AG20443 (cell line): ENCODE measurements at places on chromosomes 6 and 20.

- no peak for DNase-seq
These were observed 99.0 kb upstream of the TNFAIP3 start for GRCh38 chr6:137767911-137768690.

DNA sequence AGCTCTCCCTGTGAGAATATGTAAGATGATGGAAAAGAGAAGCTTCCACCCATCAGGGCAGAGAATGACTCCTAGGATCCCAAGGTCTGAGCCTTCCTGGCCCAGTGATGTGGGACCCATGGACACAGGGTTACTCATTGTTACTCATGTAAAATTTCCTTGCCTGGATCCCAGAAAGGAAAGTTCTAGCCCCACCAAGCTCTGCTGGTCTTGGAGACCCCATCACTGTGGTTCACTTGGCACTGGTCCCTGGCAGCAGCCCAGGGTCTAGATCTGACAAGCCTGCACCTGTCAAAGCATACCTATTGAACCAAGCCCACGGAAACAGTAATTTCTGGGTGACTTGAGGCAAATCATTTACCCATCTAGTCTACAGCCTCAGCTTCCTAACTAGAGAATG, 22.1 kb downstream of the MDGA1 start:
- DNase-seq = no peak

DNA sequence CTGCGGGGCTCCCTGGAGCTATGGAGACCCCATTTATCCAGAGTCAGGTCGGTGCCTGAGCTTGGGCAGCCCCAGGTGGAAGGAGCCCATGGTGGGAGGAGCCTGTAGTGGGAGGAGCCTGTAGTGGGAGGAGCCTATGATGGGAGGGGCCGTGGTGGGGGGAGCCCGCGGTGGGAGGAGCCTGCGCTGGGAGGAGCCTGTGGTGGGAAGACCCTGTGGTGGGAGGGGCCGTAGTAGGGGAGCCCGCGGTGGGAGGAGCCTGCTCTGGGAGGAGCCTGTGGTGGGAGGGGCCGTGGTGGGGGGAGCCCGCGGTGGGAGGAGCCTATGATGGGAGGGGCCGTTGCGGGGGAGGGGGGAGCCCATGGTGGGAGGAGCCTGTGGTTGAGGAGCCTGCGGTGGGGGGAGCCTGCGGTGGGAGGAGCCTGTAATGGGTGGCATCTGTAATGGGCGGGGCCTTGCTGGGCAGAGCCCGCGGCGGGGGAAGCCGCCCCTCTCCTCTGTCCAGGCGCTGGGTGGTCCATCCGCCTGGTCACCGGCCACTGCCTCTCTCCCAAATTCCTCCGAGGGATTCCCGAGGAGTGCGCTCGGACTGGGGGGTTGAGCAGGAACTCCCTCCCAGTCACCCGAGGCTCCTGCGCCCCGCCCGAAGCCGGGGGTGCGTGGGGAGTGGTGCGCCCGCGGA, 567 bp upstream of the FNDC11 start:
- peak; percentile 92 for DNase-seq

DNA sequence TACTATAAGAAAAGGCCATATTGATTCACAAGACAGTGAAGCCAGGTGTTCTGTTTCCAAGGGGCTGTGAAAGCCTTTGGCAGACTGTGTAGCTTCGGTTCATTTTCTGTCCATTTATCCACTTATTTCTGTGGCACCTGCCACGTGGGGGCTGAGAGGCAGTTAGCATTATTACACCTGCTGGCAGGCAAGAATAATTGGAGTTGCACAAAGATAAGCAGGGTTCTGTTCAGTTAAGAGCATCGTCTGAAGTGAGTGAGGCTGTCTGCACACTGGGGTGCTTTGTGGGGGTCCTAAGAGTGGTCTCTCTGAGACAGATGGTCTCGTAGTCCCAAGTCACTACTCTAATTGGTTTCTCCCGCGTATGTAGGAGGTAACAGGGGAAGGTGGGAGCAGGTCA, 60.6 kb upstream of the CCN6 start:
- no peak for DNase-seq

DNA sequence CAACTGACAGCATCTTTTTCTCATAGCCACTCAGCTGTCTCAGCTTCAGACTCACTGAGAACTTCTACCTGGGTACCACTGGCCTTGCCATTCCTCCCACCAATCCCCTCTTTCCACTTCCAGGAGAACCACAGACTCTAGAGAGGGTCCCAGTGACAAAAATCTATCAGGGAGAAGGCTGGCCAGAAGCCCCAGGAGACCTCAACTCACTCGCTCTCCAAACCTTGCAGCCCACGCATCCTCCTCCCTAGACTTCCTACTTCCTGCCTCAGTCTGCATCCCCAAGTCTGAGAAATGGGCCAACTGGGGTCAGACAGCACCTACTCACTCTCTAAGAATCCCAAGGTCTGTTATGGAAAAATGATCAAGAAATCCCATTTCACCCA, 1.2 kb downstream of the TMEM239 start:
- DNase-seq = no peak

GRCh38 chr20:61743606-61744005, 322.1 kb downstream of the TAF4 start:
- DNase-seq = no peak

DNA sequence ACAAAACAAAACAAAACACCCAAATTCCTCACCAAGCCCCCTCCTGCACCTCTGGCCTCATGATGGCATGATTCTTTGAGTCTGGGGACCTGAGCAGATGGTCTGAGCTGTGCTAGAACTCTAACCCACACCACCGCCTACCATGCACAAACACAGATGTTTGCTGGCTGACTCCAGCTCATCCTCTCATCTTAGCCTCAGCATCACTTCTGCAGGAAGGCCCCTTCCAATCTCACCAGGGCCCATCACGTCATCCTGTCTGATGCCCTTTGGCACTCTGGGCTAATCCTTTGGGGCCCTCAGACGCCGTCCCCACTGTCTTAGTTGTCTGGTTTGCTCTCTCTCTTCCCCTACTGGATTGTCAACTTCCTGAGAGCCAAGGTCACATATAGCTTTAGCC, 85.8 kb downstream of the PHACTR3 start:
- no peak for DNase-seq

DNA sequence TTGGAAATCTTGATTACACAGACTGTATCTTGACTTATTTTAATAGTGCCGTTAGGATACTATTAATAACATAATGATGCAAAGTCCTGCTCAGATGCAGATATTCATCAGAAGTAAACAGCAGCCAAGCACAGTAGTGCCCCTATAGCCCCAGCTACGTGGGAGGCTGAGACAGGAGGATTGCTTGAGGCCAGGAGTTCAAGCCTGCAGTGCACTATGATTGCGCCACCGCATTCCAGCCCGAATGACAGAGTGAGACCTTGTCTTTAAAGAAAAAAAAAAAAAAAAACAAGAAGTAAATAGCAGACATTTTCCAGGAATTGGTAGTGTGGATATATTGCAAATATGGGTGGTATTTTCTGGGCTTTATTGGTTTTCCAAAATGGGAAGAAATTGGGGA, 61.8 kb downstream of the TULP4 start:
- no peak for DNase-seq

GRCh38 chr6:15974817-15975216, 154.1 kb upstream of the MYLIP start:
- no peak for DNase-seq
